Pancreas (tissue), 10 donors: ENCODE measurements at places on chromosomes 16 and 17. TPM values are rescaled to one million over a fixed set of nuclear protein-coding genes. Genes with fewer than 3 reads are reported as not detected.

The SULT1A4 gene
- 9.8 TPM for polyA plus RNA-seq

The SERPINF2 gene
- 5.6 TPM for polyA plus RNA-seq

The SEZ6L2 gene
- polyA plus RNA-seq = 12.6 TPM

The ELMO3 gene
- polyA plus RNA-seq = 41.0 TPM

The C17orf50 gene
- polyA plus RNA-seq = 0.12 TPM

The SULT1A3 gene
- polyA plus RNA-seq = 106 TPM

The KRTAP4-4 gene
- polyA plus RNA-seq = not detected

The AIPL1 gene
- not detected for polyA plus RNA-seq

The SPHK1 gene
- polyA plus RNA-seq = 46.3 TPM

The CHST4 gene
- polyA plus RNA-seq = 5.8 TPM

The CTRB2 gene
- 20,002 TPM for polyA plus RNA-seq

The SPNS2 gene
- 51.7 TPM for polyA plus RNA-seq

The SDR42E2 gene
- polyA plus RNA-seq = 0.07 TPM

The OSGIN1 gene
- 14.3 TPM for polyA plus RNA-seq

The PRR35 gene
- polyA plus RNA-seq = 0.38 TPM

The C1QTNF8 gene
- polyA plus RNA-seq = not detected

The TEPSIN gene
- 54.4 TPM for polyA plus RNA-seq

The CSH1 gene
- not detected for polyA plus RNA-seq

The SMIM5 gene
- polyA plus RNA-seq = 6.3 TPM

The CACNG5 gene
- polyA plus RNA-seq = 0.77 TPM

The OR1A1 gene
- not detected for polyA plus RNA-seq

The CLDN7 gene
- 55.7 TPM for polyA plus RNA-seq

The HID1 gene
- polyA plus RNA-seq = 262 TPM

The IL17C gene
- polyA plus RNA-seq = 0.14 TPM

The HOXB3 gene
- 5.6 TPM for polyA plus RNA-seq
